Natural killer cell treated with Interleukin-12 subunit alpha and Interleukin-12 subunit beta and Interleukin-15 and Interleukin-18, amount 100 ng/mL, for 72 hours (primary cell): ENCODE measurements at places on chromosomes 1 and 21. TPM values are rescaled to one million over a fixed set of nuclear protein-coding genes. Genes with fewer than 3 reads are reported as not detected.

DNA sequence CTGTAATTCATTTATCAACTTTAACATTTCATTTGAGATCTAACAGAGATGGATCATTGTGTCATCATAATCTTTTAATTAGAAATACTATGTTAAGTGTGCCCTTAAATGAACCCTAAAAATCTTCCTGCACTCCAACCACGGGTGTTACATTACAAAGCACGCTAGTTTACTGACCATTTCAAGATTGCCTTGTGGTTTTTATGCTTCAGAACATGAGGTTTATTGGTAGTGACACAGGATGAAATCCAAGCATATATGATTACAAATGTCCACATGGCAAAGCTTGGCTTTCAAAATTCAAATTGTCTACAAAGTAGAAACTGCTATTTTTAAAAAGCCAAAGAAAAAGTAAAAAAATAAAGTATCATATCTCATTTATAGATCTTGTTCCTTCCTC is 190.4 kb upstream of the USP25 start:
- H3K4me1 ChIP-seq: peaks cover 8% of the 10 kb centered on the region
- H3K4me3 ChIP-seq: no peak overlapping the region
- no peak for DNase-seq

GRCh38 chr21:44749759-44750674 is 38.6 kb upstream of the TSPEAR start:
- peak; percentile 50 for DNase-seq
- H3K4me3 ChIP-seq: no peak overlapping the region
- no peaks in the 10 kb centered on the region for H3K36me3 ChIP-seq
- peaks cover 7% of the 10 kb centered on the region for H3K27me3 ChIP-seq

The WDR64 gene
- total RNA-seq: not detected

- H3K27me3 ChIP-seq: no peaks in the 10 kb centered on the region
- peaks cover 11% of the 10 kb centered on the region for H3K4me1 ChIP-seq
- no peak for DNase-seq
- peaks cover 22% of the 10 kb centered on the region for H3K36me3 ChIP-seq
- H3K4me3 ChIP-seq: no peak overlapping the region
- H3K27ac ChIP-seq: no peak overlapping the region
Measured at GRCh38 chr1:9555942-9556341, 16.7 kb downstream of the SLC25A33 start.

DNA sequence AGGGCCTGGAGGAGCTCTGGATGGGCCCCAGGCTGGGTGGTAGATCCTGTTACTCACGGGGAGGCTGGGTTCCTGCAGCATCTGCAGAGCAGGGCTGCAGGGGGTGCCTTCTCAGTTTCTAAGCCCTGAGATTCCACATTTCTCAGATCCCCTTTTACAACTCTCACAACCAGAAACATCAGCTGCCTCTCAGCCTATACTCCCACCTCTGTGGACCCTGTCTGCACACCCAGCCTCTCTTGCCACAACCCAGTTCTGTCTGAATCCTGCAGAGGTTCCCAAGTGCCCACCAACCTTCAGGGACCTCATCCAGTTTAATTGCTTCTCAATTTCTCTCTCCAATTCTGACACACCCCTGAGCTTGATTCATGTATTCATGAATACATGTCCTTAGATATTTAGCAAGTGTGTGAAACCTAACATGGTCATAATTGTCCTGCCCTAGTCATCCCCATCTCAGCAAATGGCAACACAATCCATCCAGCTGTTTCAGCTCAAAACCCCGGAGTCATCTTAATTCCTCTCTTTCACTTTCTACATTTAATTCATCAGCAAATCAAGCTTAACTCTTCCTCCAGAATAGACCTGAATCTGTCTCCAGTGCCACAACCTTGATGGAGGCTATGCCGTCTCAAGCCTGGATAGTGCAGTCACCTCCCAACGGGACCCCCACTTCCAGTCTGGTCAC is 57.0 kb upstream of the NEK2 start:
- DNase-seq: no peak
- no peaks in the 10 kb centered on the region for H3K4me1 ChIP-seq
- no peak overlapping the region for H3K4me3 ChIP-seq

The IGFN1 gene
- not detected for total RNA-seq

GRCh38 chr1:83799594-83799993 is 199.3 kb downstream of the TTLL7 start:
- no peak overlapping the region for H3K27ac ChIP-seq
- H3K4me1 ChIP-seq: no peaks in the 10 kb centered on the region
- H3K27me3 ChIP-seq: no peaks in the 10 kb centered on the region
- no peak overlapping the region for H3K4me3 ChIP-seq
- H3K36me3 ChIP-seq: no peaks in the 10 kb centered on the region

GRCh38 chr1:229550812-229551567 is 7.5 kb downstream of the ABCB10 start:
- no peak overlapping the region for H3K4me3 ChIP-seq
- H3K4me1 ChIP-seq: peaks cover 26% of the 10 kb centered on the region
- DNase-seq: no peak

GRCh38 chr1:150683914-150684313 is 13.0 kb downstream of the GOLPH3L start:
- peaks cover 5% of the 10 kb centered on the region for H3K36me3 ChIP-seq
- H3K4me1 ChIP-seq: peaks cover 14% of the 10 kb centered on the region
- H3K27ac ChIP-seq: peak overlapping the region; percentile 77
- H3K27me3 ChIP-seq: no peaks in the 10 kb centered on the region

The IKBKE gene
- 53.3 TPM for total RNA-seq

GRCh38 chr1:90650401-90650800 is 66.7 kb downstream of the BARHL2 start:
- no peaks in the 10 kb centered on the region for H3K4me1 ChIP-seq
- H3K36me3 ChIP-seq: no peaks in the 10 kb centered on the region
- H3K27me3 ChIP-seq: peaks cover 30% of the 10 kb centered on the region
- H3K4me3 ChIP-seq: no peak overlapping the region
- no peak overlapping the region for H3K27ac ChIP-seq

The HFM1 gene
- not detected for total RNA-seq

DNA sequence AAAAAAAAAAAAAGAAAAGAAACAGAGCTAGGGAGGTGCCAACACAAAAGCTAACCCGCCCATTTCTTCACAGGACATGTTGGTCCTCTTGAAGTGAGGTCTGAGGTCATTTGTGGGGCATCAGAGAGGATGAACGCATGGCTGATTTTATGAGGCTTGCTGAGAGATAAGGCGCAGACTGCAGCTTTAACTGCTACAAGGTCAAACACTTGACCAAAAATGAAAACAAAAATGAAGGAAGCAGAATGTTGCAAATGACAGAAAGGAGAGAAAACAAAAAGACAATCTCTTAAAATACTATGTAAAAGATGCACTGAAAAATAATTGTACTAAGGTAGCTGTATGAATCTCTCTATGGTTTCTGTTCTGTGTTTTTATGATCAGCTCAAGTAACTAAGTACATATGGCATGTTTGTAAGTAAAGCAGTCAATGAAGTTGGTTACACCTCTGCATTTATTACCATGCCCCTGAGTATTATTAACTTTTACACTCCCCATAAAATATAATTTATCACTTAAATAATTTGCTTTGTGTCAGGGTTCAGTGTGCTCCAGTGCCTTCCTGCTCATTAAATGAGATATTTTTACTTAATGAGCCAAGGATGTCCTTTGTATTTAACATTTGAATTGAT is 249.1 kb upstream of the NR5A2 start:
- H3K27ac ChIP-seq: no peak overlapping the region
- peaks cover 16% of the 10 kb centered on the region for H3K27me3 ChIP-seq

GRCh38 chr1:4600615-4601460 is 53.6 kb upstream of the AJAP1 start:
- H3K4me1 ChIP-seq: no peaks in the 10 kb centered on the region
- H3K27ac ChIP-seq: no peak overlapping the region
- peaks cover 10% of the 10 kb centered on the region for H3K27me3 ChIP-seq
- DNase-seq: no peak
- no peaks in the 10 kb centered on the region for H3K36me3 ChIP-seq

GRCh38 chr1:94947437-94947836 is 20.5 kb upstream of the CNN3 start:
- no peak overlapping the region for H3K27ac ChIP-seq
- no peaks in the 10 kb centered on the region for H3K36me3 ChIP-seq
- H3K27me3 ChIP-seq: peaks cover 22% of the 10 kb centered on the region
- H3K4me1 ChIP-seq: no peaks in the 10 kb centered on the region
- DNase-seq: no peak
- H3K4me3 ChIP-seq: no peak overlapping the region

DNA sequence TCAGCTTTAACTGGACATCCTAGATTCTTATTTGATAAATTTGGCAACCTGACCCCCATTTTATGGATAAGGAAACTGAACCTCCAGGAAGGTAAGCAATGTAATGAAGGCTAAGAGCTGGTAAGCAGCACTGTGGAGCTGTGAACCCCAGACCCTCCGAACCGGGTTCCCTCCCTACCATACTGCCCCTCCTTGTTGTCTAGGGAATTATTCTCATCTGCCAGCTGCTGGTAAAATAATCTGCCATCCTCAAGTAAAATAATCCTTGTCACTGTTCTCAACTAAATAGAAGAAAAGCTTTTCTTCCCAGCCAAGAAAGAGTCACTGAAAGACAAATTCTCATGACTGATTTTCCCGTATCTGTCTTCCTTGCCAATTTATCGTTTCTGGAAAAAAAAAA is 55.8 kb upstream of the PRDX6 start:
- H3K4me3 ChIP-seq: no peak overlapping the region
- peaks cover 19% of the 10 kb centered on the region for H3K4me1 ChIP-seq
- no peaks in the 10 kb centered on the region for H3K27me3 ChIP-seq
- no peaks in the 10 kb centered on the region for H3K36me3 ChIP-seq

DNA sequence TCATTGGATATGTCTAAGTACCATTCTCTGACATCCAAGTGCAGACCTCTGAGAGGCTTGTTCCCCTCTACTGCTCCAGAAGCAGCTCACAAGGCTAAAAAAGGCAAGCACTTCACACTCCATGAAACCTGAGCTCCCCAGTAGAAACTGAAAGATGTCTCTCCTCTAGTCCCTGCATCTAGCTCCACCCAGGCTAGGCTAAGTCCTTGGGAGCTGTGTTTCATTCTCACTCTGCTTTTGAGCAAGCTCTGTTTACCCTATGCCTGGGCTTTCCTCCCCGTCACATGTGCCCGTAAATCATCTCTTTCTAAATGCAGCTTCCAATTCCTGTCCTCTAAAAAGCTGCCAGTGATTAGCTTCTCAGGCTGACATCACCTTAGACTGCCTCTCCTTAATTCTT is 39.0 kb downstream of the LRRC71 start:
- H3K36me3 ChIP-seq: no peaks in the 10 kb centered on the region
- H3K4me3 ChIP-seq: no peak overlapping the region
- H3K27me3 ChIP-seq: peaks cover 20% of the 10 kb centered on the region
- no peaks in the 10 kb centered on the region for H3K4me1 ChIP-seq

- no peak for DNase-seq
- no peak overlapping the region for H3K27ac ChIP-seq
- H3K36me3 ChIP-seq: no peaks in the 10 kb centered on the region
- H3K4me3 ChIP-seq: no peak overlapping the region
- H3K4me1 ChIP-seq: no peaks in the 10 kb centered on the region
Measured at GRCh38 chr1:67759692-67760029, 73.6 kb downstream of the GNG12 start.

- no peaks in the 10 kb centered on the region for H3K36me3 ChIP-seq
- no peaks in the 10 kb centered on the region for H3K4me1 ChIP-seq
- no peak for DNase-seq
- H3K27ac ChIP-seq: no peak overlapping the region
Measured at GRCh38 chr1:70718086-70718630, 307.1 kb downstream of the CTH start.

DNA sequence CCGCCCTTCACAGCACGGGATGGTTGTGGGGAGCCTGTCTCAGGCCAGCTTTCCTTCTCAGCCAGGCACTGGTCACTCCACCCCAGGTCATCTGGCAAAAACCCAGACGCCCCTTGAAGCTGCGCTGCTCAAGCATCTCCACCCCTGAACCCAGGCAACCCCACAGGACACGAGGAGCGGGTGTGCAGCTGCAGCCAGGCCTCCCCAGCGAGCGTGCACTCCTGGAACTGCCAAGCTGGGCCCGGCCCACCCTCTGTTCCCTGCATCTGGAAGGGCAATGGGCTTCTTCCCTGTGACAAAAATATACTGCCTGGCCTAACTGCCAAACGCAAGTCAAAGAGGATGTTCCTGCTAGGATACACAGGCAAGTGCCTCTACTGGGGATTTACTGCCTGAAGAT is 39.7 kb downstream of the SLC66A1 start:
- H3K4me1 ChIP-seq: peaks cover 9% of the 10 kb centered on the region
- no peak overlapping the region for H3K27ac ChIP-seq
- no peak for DNase-seq
- H3K27me3 ChIP-seq: no peaks in the 10 kb centered on the region

GRCh38 chr1:247273013-247273412 is 17.1 kb downstream of the VN1R5 start:
- no peak for DNase-seq
- H3K27me3 ChIP-seq: no peaks in the 10 kb centered on the region
- no peak overlapping the region for H3K4me3 ChIP-seq
- no peak overlapping the region for H3K27ac ChIP-seq

The PGBD5 gene
- total RNA-seq: not detected

DNA sequence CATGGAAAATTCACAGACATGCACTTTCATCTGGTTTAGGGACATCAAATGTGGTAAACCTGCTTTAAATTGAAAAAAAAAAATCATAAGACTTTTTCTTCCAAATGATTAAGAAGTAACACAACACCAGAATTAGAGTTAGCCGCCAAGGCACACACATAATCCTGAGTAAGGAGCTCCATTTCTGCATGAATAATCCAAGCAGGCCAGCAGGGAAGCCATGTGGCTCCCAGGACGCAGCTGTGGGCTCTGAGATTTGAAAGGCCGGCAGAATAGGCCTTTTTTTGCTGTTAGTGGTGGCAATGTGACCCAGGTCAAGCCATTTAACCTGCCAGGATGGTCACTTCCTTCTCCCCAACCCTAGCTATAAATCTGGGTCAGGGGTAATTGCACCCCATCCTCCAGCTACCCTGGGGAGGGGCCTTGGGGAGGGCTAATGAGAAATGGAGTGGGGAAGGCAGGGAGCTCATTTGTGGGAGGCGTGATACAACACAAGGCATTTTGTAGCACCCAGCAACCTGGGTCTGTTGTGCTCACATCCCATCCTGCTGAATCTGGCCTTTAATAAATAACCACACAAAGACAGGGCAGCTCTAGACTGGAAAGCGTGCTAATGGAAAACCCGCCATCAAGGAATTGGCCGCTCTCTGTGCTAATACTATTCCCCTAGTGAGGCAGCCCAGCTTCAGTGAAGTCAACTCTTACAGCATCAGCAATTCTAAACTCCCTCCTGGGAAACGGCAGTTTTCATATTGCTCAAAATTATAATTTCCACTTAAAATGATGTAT is 178.5 kb downstream of the RHOU start:
- H3K27ac ChIP-seq: no peak overlapping the region
- no peak overlapping the region for H3K4me3 ChIP-seq
- H3K27me3 ChIP-seq: peaks cover 3% of the 10 kb centered on the region
- no peaks in the 10 kb centered on the region for H3K36me3 ChIP-seq
- DNase-seq: peak; percentile 37

The CHI3L1 gene
- 1.6 TPM for total RNA-seq
